ENCODE measurements at places on chromosomes 6 and 20.

GRCh38 chr20:17854307-17854903, 114.2 kb downstream of the SNX5 start:
- no peak for DNase-seq

DNA sequence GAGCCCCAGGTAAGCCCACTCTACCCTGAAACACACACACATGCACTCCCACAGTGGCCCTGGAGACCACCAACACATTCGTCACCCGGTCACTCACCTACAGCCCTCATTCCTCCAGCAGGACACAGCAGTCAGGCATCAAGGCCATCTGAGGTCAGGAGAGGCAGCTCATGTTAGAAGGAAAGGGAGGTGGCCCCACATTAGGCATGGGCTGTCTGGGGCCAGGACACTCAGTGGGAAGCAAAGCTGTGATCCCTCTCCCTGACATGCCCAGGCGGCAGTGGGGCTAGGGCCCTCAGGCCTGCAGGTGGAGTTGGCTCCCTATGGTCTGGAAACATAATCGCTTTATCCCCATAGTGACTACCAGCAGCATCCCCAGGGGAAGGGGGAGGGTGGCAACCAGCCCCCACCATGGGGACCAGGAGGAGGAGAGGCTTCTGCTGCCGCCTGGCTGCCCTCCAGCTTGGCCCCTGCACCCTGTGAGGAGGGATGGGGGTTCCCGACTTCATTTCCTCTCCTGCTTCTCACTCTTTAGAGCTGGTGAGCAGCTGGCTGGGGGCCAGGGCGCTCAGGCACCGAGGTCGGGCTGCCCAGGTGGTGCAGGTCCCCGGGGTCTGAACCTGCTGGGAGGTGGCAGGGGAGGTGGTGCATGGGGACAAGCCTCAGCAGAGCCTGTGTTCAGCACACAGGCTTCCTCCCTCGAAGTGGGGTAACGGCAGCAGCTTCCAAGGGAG, 76.6 kb upstream of the CST7 start:
- DNase-seq: peak; percentile 77

DNA sequence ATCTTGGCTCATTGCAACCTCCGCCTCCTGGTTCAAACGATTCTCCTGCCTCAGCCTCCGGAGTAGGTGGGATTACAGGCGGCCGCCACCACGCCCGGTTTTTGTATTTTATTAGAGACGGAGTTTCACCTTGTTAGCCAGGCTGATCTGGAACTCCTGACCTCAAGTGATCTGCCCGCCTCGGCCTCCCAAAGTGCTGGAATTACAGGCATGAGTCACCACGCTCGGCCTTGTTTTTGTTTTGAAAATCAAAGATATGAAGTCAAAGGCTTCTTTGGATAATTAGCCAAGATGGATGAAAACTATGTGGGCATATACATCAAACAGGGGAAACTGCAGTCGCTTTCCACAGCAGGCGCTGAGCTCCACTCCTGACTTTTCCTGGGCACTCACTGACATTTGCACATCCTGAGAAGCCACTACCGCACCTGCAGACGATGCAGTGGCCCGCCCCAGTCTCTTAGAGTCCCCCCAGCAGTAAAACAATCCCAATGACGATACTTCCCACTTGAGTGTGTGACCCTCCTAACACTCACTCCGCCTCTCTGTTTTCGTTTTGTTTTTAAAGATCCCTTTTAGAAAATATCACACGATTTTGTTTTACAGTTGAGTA, 44.1 kb downstream of the GJA1 start:
- DNase-seq: no peak

- DNase-seq: peak; percentile 50
Measured at GRCh38 chr6:40376113-40376650, 211.0 kb downstream of the LRFN2 start.

DNA sequence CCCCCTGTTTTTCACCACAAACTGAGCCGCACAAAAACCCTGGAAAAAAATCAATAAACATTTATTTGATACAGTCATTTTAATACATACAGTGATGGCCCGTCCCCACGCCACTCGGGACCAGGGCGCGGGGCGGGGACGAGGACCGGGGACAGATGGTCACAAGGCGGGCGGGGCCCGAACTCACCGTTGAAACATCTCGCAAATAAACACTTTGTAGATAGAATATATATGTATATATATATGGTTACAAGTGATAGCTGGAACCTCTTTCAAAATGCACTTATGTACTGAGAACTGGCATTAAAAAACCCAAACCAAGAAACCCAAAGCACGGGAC, 418 bp upstream of the UCKL1 start:
- DNase-seq: no peak

DNA sequence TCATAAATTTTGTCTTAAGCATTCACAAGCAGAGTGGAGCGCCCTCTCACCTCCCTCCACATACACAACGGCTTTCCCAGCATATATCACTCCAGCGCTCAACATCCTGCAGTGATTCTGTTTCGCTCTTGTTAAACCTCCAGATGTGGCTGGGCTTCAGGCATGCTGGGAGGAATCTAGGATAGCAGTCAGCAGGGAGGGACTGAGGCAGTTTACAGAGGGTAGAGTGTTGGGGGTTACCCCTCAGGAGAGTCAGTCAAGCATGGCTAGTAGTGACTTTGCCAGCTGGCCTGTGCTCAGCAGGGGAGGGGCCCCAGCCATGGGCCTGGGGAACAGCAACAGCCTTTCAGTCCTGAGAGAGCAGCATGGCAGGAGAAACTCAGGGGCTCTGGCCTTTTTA, 161.4 kb upstream of the FLRT3 start:
- DNase-seq: peak; percentile 22

DNA sequence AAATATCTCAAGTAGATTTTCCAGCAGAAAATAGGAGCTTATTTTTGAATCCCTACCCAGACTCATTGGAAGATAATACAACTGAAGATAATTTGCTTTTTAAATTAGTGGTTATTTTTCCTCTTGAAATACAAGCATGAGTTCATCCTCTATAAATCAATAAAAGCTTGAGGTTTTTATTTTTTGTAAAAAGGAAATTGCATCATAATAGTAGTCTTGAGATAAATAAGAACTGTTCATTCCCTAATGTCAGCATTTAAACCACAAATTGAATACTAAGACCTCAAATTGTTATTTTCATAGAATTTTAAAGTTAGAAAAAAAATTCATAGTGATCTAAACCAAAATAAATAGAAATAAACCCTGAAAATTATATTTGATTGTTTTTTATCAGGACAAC, 719.1 kb downstream of the CD109 start:
- DNase-seq: no peak

DNA sequence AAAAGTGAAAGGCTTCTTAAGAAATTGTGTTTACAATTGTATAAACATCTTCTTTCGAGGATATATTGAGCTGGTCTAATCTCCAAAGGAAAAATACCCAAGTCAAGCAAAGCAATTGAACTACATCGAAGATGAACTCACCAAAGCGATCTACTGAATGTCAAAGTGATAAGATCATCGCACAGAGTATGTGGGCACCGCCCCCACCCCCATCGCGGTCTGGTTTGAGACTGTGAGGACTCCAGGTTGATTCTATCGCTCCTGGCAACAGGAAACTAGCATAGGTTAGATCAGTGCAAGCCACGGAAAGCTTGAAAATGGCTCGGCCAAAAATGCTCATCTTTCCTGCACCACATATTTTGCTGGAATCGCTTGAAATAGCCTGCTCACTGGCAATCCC, 133.2 kb upstream of the RPS6KA2 start:
- no peak for DNase-seq

GRCh38 chr6:114389111-114389510, 46.3 kb upstream of the HS3ST5 start:
- no peak for DNase-seq

- no peak for DNase-seq
Measured at GRCh38 chr6:83974409-83975050, 59.0 kb upstream of the MRAP2 start.

GRCh38 chr20:62275219-62275618, 27.6 kb upstream of the ADRM1 start:
- DNase-seq: no peak

DNA sequence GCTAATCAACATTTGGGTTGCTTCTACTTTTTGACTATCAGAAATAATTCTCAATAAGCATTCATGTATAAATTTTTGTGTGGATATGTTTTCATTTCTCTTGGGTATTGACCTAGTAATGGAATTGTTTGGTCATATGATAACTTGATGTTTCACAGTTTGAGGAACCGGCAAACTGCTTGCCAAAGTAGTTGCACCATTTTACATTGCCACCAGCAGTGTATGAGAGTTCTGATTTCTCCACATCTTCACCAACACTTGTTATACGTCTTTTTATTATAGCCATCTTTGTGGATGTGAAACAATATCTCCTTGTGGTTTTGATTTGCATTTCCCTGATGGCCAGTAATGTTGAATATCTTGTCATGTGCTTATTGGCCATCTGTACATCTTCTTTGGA, 42.6 kb upstream of the TGM2 start:
- DNase-seq: no peak

- DNase-seq: peak; percentile 41
Measured at GRCh38 chr20:478949-479429, 16.7 kb upstream of the TBC1D20 start.

GRCh38 chr6:149474108-149474935, 10.5 kb downstream of the ZC3H12D start:
- no peak for DNase-seq

- no peak for DNase-seq
Measured at GRCh38 chr6:38525888-38526287, 113.8 kb downstream of the BTBD9 start.

DNA sequence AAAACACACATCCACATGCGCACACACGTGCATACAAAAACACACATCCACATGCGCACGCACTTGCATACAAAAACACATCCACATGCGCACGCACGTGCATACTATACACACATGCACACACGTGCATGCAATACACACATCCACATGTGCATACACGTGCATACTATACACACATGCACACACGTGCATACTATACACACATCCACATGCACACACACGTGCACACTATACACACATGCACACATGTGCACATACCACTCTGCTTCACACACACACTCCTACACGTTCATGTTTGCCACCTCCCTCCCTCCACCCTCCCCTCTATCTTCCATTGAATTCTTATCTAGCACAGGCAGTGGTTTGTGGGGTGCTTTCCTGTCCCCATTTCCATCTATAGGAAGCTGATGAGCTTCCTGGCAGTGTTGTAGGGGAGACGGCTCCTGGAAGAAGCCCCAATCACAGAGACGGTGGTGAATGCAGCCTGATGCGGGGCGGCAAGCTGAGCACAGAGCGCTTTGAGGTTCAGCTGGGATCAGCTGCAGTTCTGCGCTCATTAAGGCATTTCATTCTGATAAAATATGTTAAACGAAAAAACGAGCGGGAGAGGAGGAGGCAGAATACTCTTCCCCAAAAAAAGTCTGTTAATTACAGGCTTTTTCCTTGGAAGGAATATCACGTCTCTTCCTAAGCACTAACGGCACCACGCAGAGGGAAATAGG, 287.7 kb downstream of the TAF4 start:
- no peak for DNase-seq

DNA sequence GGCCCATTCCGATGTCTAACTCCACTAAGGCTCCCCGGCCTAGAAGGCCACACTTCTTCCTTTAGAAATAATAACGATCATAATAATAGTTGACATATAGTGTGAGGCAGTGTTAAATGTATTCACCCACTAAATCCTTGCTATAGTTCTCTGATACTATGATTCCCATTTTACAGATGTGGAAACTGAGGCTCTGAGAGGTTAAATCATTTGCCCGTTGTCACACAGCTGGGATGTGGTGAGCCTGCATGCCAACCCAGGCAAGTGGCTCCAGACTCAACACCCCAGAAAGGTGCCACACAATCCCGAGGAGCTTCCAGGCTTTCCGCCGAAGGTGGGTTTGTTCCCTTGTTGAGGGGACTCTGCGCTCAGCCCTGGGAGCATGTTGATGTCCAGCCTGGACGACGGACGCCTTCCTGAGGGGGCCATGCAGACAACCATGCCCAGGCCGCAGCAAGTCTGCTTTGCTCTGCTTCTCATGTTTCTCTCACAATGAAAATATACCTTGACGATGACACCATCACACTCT, 104.6 kb upstream of the CDYL start:
- no peak for DNase-seq

DNA sequence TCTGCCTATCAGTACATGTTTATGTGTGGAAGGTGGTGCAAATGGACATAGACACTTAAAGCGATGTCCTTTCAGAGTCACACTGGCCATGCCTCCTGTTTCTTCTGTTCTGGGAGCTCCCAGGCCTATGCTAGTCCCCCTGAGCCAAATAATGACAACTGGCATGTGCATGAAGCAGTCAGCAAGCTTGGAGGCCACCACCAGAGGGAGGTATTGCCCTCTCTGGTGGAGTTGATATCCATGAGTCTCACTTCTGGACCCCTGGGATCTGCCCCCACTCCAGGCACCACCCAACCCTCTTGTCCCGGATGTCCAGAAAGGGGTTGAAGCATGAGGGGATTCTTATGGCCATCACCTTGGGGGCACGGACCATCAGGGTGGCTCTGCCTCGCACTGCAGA, 172.2 kb downstream of the AIG1 start:
- peak; percentile 6 for DNase-seq

DNA sequence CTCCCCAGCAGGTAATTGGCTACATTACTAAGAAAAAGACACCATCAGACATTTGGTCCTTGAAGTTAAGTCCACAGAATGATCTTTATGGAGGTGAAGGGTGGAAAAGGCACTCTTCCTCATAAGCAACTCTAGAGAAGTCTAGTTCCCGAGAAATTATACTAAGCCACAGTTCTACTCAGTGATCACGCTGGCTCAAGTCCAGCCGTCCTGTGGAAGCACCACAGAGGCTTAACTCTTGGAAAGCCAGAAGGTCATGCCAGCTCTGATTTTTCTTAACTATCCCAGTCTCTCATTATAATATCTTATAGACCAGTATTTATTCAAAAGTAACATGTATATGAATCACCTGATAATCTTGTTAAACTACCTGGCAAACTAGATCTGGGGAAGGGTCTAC, 258.5 kb downstream of the EYA4 start:
- no peak for DNase-seq

GRCh38 chr20:59223182-59223601, 59.6 kb downstream of the ZNF831 start:
- DNase-seq: no peak
